ENCODE measurements at places on chromosomes 13 and 19.

- DNase-seq, result no peak
These were observed 15.4 kb downstream of the LILRA1 start for GRCh38 chr19:54608792-54609191.

DNA sequence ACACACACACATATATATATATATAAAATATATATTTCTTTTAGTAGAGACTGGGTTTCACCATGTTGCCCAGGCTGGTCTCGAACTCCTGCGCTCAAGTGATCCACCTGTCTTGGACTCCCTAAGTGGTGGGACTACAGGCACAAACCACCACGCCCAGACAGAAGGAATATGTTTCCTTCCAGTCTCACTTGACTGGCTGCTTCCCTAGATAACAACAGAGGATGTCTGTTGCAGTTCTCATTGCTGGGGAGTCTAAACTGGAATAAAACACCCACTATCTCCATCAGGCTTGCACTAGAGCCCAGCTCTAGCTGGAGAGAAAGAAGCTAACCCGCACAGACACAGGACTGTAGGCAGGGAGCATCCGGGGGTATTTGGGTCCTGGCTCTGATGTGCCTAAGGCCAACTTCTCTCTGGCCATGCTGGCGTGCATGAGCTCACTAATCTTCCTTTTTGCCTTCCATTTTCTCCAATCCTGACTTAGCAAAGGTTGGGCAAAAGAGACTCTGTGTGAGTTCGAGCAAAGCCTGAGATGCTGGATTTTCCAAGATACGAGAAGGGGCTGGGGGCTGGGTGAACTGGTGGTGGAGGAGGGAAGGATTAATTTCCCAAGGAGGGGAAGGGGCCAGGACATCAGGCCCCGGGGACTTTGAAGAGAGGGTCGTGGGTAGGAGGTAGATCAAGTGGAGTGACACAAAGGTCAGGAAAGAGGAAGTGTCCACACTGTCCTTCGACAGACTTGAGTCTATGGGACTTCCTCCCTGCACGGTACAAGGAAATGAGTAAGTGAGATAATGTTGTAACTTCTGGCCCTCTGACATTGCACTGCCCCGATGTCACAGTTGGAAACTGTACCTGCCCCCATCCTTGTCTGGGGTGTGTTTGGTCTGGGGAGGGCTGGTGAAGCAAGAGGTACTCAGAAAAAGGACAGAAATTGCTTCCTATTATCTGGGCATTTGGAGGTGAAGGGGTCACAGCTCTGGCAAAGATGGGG, 22.5 kb upstream of the ALOX5AP start:
- DNase-seq, result no peak

- DNase-seq, result no peak
These were observed 52.4 kb downstream of the RFX2 start for GRCh38 chr19:6057651-6058517.

DNA sequence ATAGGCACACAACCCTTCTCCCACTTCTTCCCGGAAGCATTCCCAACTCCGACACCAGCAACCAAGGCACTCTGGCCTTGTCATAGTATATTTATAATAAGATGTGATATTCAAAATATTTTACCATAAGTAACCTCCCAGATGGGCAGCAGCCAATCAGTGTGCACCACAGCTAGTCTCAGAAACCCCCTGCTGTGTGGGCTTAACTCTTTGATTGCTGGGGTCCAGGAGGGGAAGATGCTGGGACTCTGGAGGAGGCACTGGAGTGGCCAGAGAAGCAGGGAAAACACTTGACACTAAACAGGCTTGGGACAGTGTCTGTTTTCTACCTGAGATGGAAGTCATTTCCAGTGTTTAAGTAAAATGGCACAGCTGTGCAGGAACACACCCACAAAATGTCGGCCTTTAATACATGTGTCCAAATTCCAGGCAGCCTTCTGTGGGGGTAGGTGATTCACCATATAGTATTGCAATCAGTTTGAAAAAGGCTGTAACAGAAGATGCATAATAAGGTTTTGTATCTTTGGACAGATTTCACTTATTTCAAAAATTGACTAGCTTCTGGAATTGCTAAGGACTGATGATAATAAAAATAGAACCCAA, 100.7 kb downstream of the MBNL2 start:
- no peak for DNase-seq

GRCh38 chr19:55549500-55550320, 4.4 kb upstream of the SBK3 start:
- no peak for DNase-seq

DNA sequence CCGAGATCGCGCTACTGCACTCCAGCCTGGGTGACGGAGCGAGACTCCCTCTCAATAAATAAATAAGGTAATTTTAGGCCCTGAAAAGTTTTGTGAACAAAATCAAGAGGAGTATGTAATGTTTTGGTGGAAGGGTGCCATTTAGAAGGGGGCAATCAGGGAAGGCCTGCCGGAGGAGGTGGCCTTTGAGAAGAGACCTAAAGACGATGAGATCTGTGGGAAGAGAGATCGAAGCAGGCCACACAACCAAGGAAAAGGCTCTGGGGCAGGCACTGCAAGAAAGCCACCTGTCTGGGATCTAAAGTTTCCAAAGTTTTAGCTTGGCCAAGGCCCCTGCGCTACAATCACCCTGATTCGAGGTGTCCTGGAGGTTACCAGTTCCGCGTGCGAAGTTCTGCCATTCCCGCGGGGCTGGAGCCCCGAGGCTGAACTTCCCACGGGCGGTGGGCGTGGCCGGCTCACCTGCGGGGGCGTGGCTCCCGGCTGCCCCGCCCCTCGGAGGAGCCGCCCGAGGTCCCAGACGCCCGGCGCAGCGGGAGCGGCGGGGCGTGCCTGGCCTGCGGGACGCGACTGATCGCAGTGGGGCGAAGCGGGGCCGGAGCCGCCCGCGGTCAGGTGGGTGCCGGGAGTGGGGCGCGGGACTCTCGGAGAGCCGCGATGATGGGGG, at the start of gene KLC3:
Gene KLC3 (plus strand): TSS at position 519 of the 667 bp plus-strand sequence. CDS start 4,792 bp downstream, outside the sequence.
- DNase-seq, result peak; percentile 27

DNA sequence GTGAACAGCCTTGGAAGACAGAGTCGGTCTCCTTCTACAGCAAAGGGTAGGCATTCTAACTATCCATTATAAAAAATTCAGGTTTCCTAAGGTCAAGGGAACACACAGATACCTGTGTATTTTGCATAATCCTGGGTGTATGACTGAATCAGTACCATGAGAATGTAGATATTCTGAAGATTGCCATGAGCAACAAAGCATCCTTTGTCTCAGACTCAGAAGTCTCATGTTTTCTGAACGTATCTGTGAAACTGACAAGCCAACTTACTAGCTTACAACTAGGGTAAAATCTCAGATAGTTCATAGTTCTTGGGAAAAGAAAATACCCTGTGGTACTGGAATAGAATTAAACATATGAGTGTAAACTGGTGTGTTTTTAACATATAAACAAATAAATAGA, 6.5 kb downstream of the ZNF566 start:
- no peak for DNase-seq

- DNase-seq, result no peak
These were observed at the start of gene TNFSF11 for GRCh38 chr13:42574011-42574410. TNFSF11 (plus strand) TSS chr13:42574152; CDS start chr13:42574304, 152 bp downstream.

GRCh38 chr19:3586707-3587346, 1.5 kb downstream of the GIPC3 start:
- DNase-seq, result no peak

Data from T-helper 2 cell (primary cell).